Renal cortical epithelial cell (primary cell): ENCODE measurements at places on chromosomes 16 and 17.
A peak's percentile ranks its signal among the peaks of the same experiment; 100 is the strongest.

DNA sequence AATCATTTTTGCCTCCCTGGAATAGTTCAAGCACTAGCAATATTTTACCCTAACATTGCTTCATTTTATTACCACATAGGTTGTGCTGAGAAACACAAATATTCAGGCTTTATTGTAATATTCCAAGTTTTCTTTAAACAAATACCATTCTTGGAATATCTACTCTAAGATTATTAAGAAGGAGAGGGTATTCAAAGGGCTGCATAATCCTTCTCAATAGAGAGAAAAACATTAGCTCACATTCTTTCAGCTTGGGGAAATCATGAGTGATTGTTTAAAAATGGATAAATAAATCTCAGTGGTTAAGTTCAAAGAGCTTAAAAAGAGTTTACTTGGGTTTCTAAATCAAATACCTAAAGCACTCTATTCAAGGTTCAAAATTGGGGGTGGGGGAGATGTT, 111.9 kb upstream of the CORO6 start:
- DNase-seq, result peak; percentile 38

DNA sequence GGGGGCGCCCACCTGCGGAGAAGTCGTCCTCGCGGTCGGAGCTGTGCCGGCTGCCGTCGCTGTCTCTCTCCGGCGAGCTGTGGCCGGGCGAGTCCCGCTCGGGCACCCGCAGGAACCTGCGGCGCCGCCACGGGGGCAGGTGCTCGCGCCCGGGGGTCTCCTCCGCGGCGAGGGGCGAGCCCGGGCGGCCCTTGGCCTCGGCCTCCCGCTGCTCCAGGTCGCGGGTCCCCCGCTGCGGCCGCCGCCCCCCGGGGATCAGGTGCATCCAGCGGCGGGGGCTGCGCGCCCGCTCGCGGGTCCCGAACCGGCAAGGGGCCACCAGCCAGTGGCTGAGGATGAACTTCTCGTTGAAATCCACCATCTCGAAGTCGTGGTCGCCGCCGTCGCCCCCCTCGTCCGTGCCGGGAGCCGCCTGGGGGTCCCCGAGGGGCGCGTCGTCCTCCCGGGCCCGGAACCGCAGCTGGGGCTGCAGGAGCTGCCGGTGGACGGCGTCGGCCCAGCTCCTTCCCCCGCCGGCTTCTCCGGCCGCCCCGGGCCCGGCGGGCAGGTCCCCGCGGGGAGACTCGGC, 41.4 kb upstream of the BHLHA9 start:
- DNase-seq, result no peak

DNA sequence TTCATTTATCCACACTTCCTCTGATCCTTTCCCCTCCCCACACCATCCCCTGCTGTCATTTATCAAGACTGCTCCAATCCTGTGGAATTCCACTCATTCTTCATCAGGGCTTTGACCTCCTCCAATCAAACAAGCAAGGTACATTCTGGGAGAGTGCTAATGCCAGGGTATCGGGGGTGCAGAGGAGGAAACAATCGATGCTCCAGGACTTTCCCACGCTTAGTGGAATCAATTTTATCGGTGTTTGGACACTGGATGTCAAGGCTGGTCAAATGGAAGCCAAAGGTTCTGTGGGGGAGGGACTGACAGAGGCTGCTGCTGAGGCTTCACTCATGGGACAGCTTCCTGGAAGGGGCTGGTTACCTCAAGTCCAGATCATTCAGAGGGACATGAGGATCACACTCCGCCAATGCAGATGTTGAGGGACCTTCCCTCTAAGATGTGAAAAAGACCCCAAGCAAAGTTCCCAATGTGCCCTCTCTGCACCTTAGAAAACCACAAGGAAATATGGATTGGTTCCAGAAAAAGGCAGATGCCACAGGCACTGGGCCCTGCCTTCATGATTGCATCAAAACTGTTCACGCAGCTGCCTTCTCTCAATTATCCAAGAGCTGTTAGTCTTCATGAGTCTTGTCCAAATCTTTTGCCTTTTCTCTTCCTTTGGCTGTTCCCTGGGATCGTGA, 44.7 kb upstream of the SOX9 start:
- no peak for DNase-seq

DNA sequence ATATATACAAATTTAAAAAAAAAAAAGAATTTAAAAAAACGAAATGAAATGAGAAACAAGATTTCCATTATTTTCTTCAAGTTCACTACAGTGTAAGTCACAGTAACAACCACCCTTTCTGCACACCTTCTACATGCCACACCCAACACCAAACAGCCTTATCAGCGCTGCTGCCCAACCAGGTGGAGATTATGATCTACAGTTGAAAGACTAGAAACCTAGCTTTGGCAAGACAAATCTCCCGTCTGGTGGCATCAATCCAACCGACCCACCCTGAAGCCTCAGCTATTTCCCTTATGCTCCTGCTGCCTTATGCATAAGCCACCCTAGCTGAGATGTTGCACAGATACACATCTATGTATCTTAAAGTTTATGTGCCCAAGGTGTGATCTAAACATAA, 60.8 kb downstream of the PARN start:
- no peak for DNase-seq

GRCh38 chr17:37567137-37567536, 42.1 kb downstream of the SYNRG start:
- DNase-seq, result no peak

- DNase-seq, result no peak
Observed at GRCh38 chr16:35196313-35196712, 1736.9 kb downstream of the TP53TG3F start.

DNA sequence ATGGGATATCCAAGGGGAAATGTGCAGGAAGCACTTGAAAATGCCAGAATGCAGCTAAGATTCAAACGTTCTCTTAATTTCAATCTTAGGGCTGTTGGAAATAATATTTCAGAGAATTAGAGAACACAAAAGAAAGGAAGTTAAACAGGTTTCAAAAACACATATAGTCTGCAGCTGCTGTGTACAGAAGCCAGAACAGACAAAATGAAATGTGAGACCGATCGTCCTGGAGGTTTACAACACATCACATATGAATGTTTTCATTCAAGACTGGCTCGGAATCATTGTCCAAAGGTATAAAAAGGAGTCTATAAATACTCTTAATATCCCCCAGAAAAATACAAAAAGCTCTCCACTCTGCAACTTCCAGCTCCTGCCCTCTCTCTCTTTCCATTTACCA, 14.3 kb downstream of the CYTH1 start:
- DNase-seq, result no peak

DNA sequence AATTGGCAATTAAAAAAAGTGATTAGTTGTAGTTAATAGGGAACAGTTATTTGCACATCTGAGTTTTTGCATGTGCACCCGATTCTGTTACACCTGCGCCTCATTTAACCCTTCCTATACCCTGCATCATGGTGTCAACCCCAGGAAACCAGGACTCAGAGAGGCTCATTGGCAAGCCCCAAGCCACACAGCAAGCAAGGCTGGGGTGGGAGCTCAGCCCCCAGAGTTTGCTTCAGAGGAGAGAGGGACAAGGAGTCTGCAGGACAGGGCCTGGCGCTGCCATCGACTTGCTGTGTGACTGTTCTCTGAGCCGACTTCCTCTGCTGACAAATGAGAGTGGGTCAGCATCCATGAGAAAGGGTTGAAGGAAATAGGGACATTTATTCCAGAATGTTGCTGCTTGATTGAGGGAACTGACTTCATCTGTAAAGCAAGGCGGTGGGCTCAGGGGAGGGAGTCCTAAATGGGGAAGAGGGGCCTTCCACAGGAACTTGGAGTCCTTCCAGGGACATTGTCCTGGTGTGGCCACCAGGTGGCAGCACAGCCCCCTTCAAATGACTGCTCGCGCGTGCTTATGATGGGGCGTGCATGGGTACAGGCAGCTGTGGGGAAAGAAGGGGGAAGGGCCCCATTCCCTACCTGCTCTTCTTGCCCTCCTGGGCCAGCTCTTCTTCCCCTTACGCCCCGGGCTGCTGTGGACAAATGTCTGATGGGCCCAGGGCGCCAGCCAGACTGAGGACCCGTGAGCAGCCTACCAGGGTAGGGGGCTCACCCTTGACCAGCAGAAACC, 51.6 kb downstream of the NT5M start:
- DNase-seq, result peak; percentile 36

- peak; percentile 14 for DNase-seq
Observed at GRCh38 chr16:68445458-68445857, 2.9 kb downstream of the SMPD3 start.

- DNase-seq, result no peak
Observed at GRCh38 chr17:50833510-50834428, 1.6 kb upstream of the WFIKKN2 start.

GRCh38 chr16:11708421-11708820, 34.2 kb downstream of the TXNDC11 start:
- DNase-seq, result peak; percentile 9

DNA sequence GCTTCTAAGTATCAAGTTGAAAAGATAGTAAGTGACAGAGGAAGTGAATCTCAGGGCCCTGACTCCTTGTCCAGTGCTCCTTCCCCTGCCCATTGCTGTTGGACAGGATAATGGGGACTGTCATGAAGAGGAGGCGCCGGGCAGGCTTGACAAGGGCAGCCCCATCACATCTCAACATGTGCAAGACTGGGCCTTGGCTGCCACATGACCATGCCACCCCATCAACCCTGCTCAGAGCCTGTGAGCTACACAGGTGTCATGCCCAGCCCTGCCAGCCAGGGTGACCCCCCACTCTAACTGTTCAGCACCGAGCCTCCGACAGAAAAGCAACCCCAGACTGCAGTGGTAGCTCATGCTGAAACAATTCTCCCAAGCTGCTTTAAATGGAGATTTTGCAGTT, 171.6 kb downstream of the C16orf78 start:
- no peak for DNase-seq
